ENCODE measurements at places on chromosomes 13 and 19.
A peak's percentile ranks its signal among the peaks of the same experiment; 100 is the strongest.

- no peak for DNase-seq
Measured at GRCh38 chr19:13581576-13581975, 75.3 kb upstream of the CACNA1A start.

DNA sequence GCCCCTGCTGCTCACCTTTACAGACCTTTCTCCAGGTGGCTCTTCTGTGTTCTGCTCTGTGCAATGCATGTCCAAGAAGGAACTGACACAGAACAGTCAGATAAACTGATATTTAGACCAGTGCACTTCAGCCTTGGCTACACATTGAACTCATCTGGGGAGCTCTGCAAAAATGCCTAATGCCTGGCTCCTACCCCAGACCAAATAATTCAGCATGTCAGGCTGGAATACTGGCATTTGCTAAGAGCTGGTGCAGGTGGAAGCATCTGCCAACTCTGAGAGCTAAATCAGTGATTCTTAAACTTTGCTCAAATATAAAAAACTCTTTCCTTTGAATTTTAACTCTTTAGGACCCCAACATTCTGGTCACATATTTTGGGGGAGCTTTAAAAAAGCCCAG lies 118.2 kb upstream of the TSC22D1 start:
- no peak for DNase-seq

GRCh38 chr13:113211774-113212173 lies 2.4 kb downstream of the CUL4A start:
- DNase-seq = no peak

- peak; percentile 73 for DNase-seq
Measured at GRCh38 chr19:3450796-3451411, 29.4 kb downstream of the SMIM24 start.

DNA sequence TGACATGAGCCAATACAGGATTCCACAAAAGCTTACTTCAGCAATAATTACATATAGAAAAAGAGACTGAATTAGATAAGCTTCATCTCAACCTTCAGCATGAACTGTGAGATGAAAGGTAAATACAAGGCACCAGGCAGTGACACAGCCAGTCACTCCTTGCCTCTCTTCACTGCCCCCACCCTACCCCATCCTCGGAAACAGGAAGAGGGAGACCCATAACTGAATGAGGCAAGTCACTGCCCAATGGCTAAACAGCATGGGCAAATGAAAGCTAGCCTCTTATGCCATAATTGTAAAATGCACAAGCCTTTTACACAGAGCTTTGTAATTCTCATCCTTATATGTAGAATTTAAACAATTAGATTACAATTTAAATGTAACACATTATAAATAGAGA lies 1.7 kb downstream of the ZNF160 start:
- no peak for DNase-seq
